Kidney epithelial cell (primary cell): ENCODE measurements at places on chromosomes 3 and 15. TPM values are rescaled to one million over a fixed set of nuclear protein-coding genes. Genes with fewer than 3 reads are reported as not detected.

GRCh38 chr3:122727766-122728165, 47.1 kb downstream of the PARP14 start:
- no peak for DNase-seq

DNA sequence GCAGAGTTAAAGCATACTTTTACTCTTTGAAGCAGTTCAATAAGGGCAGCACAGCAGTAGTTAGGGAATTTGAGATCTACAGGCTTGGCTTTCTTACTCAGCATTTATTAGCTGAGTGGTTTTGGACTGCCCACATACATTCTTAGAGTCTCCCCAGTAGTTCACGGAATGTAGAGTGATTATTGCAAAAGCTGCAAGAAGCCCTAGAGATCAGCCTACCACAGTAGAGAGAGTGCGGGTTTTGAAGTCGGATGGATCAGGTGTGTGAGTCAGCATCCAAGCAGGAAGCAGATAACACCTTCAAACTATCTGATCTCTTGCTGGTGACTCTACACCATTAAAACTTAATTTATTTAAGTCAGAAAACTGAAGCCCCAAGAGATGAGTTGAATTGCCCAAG, 171.9 kb downstream of the SYNPR start:
- DNase-seq, result no peak

- no peak for DNase-seq
Measured at GRCh38 chr3:161393803-161394202, 22.5 kb upstream of the SPTSSB start.

- DNase-seq, result no peak
Measured at GRCh38 chr3:152977366-152977765, 142.4 kb downstream of the P2RY1 start.

WDR93 gene
- total RNA-seq, result 0.25 and 0.41 TPM in 2 replicates

DNA sequence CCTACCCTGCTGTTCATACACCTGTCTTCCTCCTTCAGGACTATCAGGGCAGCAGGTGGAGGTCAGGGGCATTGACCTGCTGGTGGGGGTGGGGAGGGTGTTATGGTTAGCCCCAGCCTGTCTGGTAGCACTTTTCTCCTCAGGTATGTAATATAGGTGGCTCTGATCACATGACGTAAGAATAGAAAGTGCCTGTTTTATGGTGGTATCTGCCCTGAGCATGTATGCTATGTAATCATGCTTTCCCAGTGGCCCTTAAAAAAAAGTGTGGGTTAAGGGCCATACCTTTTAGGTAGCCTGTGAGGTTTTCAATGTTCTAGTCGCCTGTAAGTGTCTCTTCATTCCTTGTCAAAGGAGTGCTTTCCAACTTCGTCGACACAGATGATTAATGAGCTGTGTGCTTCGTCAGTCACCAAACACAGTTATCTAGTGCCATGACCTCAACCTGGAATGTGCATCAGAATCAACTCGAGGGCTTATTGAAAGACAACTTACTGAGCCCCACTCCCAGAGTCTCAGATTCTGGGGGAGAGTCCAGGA, 86.3 kb downstream of the KLHL25 start:
- no peak for DNase-seq

DNA sequence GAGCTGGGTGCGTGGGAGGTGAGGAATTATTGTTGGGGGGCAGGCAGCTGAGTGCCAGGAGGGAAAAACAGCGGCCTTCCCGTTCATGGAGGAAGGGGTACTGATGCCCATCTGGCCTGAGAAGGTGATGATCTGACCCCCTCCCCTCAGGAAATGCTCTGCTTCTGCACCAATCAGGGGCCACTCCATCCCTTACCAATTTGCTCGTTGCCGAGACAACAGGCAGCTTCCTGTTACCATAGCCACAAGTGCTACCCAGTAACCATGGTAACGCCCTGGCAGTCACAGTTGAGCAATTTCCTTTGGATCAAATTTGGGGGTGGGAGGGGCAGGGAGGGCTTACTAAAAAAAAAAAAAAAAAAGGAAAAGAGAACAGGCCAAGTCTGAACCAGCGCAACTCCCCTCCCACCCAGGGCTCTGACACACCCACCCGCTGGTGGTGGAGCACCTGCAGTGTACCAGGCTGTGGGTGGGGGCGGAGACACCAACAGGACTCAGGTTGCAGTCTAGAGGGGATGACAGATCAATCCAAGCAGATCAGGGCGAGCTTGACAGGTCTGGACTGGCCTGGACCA, 13.7 kb downstream of the CELF6 start:
- DNase-seq, result no peak

- no peak for DNase-seq
Measured at GRCh38 chr15:75928680-75929608, 25.3 kb downstream of the FBXO22 start.

XCR1 gene
- not detected in 2 replicates for total RNA-seq

PRTG gene
- total RNA-seq, result 7.9 and 9.4 TPM in 2 replicates

DNA sequence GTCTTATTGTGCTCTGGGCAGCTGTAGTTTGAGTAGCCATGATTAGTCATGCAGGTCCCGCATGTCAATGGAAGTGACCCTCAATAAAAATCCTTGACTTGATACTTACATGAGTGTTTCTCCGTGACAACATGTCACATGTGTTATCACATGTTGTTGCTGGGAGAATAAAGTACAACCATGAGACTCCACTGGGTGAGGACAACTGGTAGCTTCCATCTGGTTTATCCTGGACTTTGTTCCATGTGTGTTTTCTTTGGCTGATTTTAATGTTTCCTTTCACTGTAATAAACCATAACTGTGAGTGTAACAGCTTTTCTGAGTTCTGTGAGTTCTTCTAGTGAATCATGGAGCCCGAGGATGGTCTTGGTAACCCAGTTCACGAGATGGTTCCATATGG, 63.1 kb upstream of the NDN start:
- DNase-seq, result no peak

IQGAP1 gene
- 197 and 205 TPM in 2 replicates for total RNA-seq
